ENCODE measurements at places on chromosomes 1 and 21.

DNA sequence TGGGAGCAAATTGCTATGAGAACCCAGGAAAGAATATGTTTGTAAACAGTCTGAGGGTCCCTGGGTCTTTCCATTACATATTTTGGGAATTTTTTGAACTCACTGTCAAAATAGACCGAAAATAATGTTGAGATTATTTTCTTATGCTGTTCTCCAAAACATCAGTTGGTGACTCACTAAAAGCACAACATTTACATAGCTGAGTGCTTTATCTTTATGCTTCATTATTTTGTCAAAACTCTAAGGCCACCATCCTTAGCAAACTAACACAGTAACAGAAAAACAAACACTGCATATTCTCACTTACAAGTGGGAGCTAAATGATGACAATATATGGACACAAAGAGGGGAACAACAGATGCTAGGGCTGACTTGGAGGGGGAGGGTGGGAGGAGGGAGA, 459.3 kb downstream of the ADGRL2 start:
- no peak for DNase-seq

GRCh38 chr1:36728846-36729245, 246.1 kb upstream of the CSF3R start:
- no peak for DNase-seq

GRCh38 chr1:234527346-234527745, 48.4 kb upstream of the TARBP1 start:
- DNase-seq: no peak

DNA sequence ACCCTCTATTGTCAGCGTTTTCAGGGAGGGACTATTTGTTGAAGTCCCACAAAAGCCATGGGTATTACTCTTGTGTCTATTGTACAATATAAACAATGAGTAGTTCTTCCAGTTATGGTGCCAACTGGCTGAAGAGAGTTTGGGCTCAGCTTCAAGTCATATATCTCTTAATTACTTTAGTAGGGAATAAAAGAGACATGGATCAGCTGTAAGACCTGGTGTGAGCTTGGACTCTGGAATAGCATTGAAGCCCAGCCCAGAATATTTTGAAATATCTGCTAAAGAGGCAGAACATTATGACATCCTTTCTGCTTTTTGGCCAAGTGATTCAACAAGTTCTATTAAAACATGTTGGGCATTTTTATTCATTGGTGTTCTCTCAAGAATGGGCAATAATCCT, 224.9 kb downstream of the BACH1 start:
- DNase-seq: no peak

DNA sequence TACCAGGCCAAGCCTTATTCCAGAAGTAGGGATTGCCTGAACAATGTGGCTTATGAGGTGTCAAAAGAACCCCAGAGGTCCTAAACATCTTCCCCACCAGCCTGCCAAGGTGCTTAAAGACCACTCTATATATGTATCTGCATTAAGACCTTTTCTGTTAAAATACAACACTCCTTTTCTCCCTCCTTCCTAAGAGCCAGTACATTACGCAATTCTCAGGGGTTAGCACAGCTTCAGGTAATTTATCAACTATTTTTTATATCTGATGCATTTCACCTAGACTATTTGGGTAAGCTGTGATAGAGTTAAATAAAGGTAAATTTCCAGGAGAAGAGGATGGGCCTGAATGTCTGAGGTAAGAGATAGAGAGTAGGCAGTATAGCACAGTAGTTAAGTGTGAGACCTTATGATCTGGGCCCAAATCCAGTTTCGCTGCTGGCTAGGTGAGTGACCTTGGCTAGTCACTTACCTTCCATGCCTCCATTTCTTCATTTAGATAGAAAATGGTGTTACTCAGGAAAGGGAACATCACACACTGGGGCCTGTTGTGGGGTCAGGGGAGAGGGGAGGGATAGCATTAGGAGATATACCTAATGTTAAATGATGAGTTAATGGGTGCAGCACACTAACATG, 5.1 kb upstream of the CCN1 start:
- no peak for DNase-seq

- no peak for DNase-seq
These were observed 16.6 kb upstream of the IL19 start for GRCh38 chr1:206754011-206754410.

GRCh38 chr1:155396874-155397476, 76.3 kb downstream of the RUSC1 start:
- no peak for DNase-seq

GRCh38 chr1:180632326-180633056, 669 bp downstream of the XPR1 start:
- peak; percentile 73 for DNase-seq

DNA sequence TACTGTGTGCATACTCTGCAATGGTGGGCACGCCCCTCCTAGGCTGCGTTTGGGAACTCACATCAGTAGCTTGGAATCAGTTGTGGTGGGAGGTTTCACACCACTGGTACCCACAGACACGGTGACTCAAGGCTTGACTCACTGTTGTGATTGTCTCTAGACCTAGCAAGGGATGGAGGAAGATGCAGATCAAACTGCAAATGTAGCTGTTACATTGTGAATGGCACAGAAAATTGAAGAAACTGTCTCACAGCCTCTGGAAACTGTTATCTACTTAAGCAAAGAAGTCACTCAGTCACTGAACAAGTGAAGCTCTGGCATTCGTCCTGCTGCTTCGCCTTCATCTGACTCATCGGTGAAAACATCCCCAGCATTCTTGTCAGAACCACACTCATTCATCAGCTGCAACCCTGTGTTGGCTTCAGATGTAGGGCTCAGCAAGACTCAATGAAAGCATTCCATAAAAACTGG, 59.5 kb downstream of the POFUT2 start:
- DNase-seq: peak; percentile 72

DNA sequence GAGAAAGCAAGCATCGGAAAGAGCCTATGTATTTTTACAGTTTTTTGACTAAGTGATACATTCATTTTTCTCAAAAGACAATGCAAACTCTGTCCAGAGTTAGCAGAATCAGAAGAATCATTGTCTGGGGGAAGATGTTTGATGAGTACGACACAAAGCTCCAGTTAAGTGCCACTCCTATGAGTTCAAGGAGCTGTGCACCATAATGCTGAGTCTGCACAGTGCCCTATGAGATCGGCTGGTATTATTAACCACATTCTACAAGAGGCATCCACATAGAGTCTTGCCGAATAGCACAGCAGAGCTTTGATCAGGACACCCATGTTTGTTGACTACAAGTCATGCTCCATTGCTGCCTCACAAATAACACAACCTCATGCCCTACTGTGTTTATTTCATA, 54.9 kb upstream of the RAP1GAP start:
- DNase-seq: no peak

- DNase-seq: no peak
These were observed 18.3 kb upstream of the CNR2 start for GRCh38 chr1:23931491-23931880.

DNA sequence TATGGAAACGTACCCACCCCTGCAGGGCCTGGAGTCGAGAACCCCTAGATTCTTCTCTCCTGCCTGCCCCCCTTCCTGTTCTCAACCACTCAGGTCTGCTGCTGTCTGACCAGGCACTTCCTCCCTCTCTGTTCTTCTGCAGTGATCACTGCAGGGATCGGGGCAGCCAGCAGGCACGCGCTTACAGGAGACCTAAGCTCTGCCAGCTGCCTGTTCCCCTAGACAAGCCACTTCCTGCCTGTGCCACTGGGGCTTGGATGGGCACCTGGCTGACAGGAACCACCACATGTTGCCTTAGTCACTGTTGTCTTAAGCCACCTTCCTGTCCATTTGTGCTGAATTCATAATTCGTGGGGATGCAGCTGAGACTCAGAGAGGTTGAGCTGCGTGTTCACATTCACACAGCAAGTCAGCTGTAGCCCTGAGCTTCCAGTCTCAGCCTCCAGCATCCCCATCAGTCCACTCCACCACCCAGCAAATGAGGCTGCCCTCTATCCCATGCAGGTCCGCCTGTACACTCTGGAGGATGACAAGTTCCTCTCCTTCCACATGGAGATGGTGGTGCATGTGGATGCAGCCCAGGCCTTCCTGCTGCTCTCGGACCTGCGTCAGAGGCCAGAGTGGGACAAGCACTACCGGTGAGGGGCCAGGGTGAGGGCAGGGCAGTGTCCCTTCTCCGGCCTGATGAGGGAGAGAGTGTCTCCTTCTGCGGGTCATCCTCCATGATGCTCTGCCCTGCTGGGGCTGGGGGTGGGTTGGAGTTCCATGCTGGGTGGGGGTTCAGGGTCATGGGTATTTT, 18.6 kb downstream of the FAM151A start:
- DNase-seq: peak; percentile 50

- DNase-seq: no peak
These were observed 475.5 kb downstream of the NPHP4 start for GRCh38 chr1:5516756-5517155.

GRCh38 chr1:56387071-56387740, 192.2 kb downstream of the PLPP3 start:
- DNase-seq: no peak

DNA sequence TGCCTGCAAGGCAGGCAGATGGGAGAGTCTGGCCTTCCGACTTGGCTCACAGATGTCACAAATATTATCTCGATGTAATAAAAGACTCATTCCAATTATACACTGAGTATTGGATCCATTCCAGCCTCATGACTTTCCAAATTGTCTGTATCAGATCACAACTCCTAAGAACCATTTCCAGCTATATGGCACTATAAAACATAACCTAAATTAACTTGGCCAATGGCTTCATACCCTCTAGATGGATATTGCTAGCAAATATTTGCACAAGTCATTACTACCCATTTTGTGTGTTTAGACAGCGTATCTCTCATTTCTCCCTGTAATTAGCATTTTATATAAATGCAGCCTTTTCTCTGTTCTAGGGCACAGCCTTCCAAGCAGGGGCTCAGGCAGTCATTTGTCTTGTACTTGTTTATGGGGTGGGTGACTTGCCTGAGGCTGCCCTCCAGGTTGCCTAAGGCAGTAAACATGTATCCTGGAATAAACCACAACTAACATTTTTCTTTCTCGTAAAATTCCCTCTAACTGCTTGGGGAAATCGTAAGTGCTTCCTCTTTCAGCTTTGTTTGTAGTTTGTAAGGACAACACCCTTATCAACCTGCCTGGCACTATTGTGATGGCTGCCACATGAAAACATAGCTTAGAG, 70.6 kb upstream of the KCNJ6 start:
- no peak for DNase-seq

DNA sequence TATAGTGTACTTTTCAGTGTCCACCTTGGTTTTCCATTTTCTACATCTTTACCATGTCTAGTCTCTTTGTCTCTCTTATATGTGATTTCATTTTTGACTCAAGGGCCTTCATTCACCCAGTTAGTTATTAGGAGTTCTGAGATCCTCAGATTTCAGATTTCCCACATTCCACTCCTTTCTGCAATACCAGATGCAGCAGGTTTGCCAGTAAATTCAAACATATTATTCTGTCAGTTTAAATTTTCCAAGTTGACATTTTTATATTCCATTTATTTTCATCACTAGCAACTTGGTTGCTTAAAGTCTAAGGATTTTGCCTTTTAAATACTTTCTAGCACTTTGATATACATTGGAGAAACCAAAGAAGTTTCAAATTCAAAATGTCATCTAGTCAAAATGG, 42.4 kb downstream of the ABL2 start:
- no peak for DNase-seq

DNA sequence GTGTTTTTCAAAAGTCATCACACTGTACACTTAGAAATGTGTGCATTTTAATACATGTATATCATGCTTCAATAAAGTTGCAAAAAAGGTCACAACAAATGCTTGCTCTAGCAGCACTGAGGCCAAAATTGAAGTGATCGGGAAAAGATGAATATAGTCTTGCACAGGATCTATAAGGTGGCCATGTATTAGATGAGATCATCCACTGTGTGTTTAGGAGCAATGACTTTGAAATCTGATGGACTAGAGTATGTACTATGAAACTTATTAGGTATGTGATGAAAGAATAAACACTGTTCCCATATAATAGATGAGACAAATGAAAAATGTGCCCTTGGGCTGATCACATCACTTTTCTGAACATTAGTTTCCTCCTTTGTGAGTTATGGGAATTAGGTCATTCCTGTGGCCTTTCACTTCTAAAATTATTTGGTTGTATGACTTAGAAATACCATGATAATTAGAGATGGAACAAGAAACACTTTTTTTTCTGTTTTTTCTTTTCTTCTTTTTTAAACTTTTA, 984.6 kb downstream of the ADGRL2 start:
- DNase-seq: no peak

- DNase-seq: peak; percentile 52
These were observed 554 bp downstream of the ZNF281 start for GRCh38 chr1:200409203-200409760.
